ENCODE measurements at places on chromosomes 2 and 18.

- DNase-seq: no peak
Measured at GRCh38 chr2:33516456-33516995, 40.1 kb downstream of the RASGRP3 start.

GRCh38 chr2:235832941-235833340 is 335.2 kb downstream of the GBX2 start:
- DNase-seq: no peak

DNA sequence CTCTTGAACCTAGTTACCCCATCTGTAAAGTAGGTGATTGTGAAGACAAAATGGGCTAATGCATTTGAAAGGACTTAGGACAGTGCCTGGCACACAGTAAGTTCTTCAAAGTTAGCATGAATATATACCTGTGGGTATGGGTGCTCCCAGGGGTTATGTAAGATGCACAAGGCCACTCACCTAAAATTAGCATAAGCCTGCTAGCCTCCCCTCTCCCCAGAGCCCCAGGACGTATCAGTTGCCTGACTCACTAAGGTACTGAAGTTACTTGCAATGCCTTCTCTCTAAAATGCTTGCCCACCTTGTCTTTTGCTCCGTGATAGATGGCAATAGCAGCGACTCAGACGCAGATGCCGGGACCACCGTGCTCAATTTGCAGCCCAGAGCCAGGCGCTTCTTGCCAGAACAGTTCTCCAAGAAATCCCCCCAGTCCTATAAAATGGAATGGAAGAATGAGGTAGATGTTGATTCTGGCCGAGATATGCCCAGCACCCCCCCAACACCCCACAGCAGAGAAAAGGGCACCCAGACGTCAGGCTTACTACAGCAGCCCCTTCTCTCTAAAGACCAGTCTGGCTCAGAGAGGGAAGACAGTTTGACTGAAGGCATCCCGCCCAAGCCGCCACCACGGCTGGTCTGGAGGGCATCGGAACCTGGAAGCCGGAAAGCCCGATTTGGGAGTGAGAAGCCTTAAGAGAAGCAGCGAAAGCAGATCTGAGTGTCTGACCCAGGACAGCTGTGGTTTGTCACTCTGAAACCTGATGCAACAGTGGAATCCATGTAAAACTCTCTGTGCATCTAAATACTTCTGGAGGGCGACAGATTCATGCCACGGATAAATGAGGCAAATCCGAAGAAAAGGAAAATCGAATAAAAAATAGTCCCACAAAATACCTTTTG is 53.8 kb upstream of the TMEM182 start:
- DNase-seq: no peak

DNA sequence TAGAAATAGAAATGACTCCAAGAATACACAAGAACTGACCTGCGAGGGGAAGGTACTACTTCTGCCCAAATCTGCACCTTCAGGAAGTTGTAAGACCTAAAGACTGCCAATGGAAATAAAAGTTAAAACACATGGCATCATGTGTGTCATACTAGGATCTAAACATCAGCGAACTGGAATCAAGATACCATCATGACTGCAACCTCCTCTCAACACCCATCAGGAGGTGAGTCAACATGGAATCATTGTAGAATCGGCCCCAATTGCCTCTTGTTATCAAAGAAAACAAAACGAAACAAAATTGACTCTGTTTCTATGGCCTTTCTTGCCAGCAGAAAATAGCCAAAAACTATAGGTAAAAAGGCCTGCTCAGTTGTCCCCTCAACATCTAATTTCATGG is 15.1 kb downstream of the RDH14 start:
- DNase-seq: no peak

GRCh38 chr2:56102098-56102497 is 81.7 kb upstream of the CCDC85A start:
- DNase-seq: no peak

DNA sequence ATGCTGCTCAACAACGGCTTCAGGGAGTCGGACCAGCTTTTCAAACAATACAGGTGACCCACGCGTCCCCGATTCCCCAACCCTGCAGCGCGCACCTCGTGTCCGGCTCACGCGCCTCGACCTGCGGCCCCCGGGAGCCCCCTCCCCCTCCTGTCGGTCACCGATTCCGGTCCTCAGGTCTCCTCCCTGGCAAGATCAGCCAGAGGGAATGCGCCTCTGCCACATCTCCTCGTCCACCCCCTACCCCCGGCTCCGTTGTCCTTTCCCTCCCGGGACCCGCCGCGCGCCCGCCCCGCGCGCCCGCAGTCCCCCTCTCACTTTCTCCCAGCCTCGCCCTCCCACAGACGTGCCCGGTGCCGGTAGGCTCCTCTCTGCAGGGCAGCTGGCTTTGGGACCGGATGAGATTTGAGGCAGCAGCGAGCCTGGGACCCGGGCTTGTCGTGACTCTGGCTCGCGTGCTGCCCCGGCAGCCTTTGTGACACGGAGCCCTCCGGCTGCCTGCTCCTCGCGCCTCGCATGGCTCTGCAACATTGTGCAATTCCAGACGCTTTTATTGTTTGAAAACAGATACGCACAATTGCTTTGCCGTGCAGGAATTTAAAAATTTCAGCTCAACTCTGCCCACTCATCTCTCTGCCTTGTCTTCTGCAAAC is 558 bp downstream of the TTC39C start:
- peak; percentile 46 for DNase-seq

DNA sequence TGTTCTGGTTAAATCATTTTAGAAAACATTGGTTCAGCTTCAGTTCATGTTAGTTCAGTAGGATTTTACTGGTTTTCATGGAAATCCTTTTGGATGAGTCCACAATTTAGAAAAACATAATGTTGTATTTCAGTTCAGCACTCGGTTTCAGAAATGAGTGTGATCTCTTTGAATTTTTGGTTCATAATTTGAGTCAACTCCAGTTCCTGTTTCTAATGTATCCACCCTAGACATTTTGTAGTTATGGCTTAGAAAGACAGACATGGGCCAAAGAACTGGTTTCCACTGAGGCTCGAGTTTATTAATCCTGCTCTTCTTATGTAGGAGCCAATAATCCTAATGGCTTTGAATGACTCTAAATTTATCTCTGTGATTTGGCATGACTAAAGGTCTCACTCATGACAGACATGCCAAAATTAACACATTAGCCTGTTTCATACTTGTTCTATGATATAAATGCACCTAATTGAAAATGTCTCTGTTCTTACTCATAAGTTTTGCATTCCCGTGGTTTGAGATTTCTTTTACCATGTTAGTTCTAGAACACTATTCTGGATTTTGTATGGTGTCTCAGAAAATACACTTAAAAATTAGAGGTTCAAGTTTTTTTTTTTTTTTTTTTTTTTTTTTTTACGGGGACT is 82.3 kb upstream of the SPRED2 start:
- no peak for DNase-seq

GRCh38 chr2:179057737-179058136 is 7.8 kb upstream of the CCDC141 start:
- no peak for DNase-seq

DNA sequence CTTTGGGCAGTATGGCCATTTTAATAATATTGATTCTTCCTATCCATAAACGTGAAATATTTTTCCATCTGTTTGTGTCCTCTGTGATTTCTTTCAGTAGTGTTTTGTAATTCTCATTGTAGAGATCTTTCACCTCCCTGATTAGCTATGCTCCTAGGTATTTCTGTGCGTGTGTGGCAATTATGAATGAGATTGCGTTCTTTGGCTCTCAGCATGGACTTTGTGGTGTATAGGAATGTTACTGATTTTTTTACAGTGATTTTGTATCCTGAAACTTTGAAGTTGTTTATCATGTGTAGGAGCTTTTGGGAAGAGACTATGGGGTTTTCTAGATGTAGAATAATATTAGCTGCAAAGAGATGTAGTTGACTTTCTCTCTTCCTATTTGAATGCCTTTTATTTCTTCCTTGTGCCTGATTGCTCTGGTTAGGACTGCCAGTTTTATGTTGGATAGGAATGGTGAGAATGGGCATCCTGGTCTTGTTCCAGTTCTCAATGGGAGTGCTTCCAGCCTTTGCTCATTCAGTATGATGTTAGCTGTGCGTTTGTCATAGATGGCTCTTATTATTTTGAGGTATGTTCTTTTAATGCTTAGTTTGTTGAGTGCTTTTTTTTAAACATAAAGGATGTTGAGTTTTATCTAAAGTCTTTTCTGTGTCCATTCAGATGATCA is 27.0 kb upstream of the THUMPD2 start:
- DNase-seq: no peak

DNA sequence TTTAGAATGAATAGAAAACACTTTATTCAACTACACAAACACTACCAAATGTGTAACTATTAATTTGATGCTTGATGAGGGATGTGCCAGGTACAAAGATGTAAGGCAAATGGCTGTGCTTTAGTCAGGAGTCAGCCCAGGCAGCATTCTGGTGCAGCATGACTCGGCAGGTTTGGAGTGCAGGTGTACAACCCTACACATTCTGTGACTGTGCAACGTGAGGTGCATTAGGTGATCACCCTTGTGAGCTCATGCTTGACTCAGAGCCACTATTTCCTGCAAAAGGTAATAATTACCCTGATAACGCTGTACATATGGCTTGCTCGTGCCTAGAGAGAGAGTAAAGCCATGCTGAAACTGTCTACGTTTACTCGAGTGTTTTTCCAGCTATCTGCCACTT is 288.7 kb upstream of the DSEL start:
- no peak for DNase-seq

GRCh38 chr2:230018153-230018552 is 50.6 kb downstream of the SLC16A14 start:
- DNase-seq: no peak

- DNase-seq: no peak
Measured at GRCh38 chr2:3683748-3684454, 19.5 kb upstream of the DCDC2C start.

- no peak for DNase-seq
Measured at GRCh38 chr2:134348239-134348638, 94.4 kb downstream of the MGAT5 start.

GRCh38 chr2:225076125-225076524 is 33.9 kb upstream of the DOCK10 start:
- no peak for DNase-seq

DNA sequence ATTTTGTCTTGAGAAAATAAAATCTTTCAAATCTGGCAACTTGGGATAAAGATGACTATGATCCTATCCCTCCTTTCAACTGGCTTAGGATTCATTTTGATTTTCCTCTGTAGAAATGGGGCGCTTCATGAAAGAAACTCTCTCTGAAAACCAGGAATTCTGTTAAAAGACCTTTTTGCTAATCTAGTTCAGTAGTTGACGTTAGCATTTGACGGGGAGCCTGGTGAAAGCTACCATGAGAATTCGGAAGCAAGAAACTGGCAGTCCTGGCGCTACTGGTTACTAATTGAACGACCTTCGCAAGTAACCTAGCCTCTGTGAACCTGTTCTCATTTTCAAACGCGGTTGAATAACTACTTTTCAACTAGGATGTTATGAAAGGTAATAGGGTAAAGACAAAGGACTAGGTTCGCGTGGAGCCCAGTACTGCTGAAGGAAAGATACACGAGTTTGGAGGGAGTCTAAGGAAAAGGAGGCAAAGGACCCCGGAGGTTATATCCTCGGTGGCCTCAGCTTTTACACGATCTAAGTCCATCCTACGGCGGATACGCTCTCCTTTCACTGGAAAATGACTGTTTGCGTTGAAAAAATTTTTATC is 604 bp upstream of the STK11IP start:
- DNase-seq: no peak

DNA sequence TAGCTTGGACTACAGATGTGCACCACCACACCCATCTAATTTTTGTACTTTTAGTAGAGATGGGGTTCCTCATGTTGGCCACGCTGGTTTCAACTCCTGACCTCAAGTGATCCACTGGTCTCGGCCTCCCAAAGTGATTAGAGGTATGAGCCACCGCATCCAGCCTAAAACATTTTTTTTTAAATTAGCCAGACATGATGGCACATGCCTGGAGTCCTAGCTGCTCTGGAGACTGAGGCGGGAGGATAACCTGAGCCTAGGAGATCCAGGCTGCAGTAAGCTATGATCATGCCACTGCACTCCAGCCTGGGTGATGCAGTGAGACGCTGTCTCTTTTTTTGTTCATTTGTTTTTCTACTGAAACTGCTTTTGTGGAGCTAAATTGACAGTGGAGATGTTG is 64.6 kb upstream of the ATG16L1 start:
- no peak for DNase-seq

DNA sequence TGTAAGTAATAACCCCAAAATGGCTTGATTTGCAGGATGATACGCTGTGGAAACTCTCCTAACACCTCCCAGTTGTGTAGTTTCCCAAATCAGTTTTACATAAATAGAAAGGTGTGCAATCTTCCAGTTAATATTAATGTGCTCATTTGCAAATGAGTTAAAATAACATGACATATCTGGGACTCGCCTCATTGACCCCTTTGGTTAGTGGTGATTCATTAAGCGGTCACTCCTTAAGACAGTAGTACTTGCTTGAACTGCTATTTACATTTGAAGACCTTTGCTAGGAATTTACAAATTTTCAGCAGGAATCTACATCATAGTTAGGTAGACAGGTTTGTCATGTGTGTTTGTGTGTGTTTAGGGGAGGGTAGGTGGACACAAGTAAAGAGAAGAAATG is 1367.7 kb upstream of the CELF4 start:
- no peak for DNase-seq

DNA sequence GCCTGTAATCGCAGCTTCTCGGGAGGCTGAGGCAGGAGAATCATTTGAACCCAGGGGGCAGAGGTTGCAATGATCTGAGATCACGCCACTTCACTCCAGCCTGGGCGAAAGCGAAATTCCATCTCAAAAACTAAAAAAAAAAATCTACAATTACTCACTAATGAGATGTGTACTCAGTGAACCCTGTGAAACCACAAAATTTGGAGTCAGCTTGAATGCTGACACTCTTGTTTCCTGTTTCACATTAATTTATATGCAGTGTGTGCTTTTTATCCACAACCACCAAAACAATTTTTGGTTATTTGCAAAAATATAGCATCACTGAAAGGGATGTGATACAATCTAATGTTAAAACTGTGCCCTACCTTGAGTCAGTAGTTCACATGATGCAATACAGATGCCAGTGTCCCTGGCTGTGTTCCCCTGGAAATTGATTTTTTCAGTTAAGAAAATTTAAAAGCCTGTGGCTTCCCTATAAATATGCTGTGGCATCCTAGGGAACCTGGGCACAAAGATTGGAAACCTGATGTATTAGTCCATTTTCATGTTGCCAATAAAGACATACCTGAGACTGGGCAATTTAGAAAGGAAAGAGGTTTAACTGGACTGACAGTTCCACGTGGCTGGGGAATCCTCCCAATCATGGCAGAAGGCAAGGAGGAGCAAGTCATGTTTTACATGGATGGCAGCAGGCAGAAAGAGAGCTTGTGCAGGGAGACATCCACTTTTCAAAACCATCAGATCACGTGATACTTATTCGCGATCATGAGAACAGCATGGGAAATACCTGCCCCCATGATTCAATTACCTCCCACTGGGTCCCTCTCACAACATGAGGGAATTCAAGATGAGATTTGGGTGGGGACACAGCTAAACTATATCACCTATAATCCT is 337.5 kb upstream of the NT5C1B start:
- no peak for DNase-seq
